ENCODE measurements at places on chromosomes 6 and 20.

- no peak for DNase-seq
These were observed 3.8 kb downstream of the IGF2R start for GRCh38 chr6:159972506-159973268.

- no peak for DNase-seq
These were observed 494.9 kb upstream of the POU3F2 start for GRCh38 chr6:98339506-98339905.

GRCh38 chr6:154579046-154579445 lies 68.6 kb upstream of the CNKSR3 start:
- DNase-seq: no peak

DNA sequence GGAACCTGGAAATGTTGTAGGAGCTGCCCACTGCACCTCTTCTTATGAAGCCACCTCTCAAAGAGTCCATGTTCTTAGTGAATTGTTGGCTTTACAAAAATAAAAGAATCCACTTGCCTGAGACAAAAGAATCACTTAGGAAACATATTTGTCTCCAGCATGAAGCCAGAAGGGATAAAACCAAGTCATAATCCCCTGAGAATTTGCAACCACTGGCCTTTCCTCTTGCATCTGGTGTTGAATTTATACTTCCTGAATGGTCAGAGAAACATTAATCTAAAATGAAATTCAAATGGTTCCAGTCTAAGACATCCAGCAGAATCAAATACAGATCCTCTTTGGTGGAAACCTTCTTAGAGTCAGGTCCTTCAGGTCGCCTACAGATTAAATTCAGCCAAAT lies 192.5 kb upstream of the ECI2 start:
- DNase-seq: no peak

- no peak for DNase-seq
These were observed 317.6 kb downstream of the BTBD9 start for GRCh38 chr6:38322138-38322537.

- no peak for DNase-seq
These were observed 20.2 kb upstream of the CD93 start for GRCh38 chr20:23106271-23106851.

GRCh38 chr20:39581034-39581433 lies 618.9 kb downstream of the DHX35 start:
- DNase-seq: no peak

DNA sequence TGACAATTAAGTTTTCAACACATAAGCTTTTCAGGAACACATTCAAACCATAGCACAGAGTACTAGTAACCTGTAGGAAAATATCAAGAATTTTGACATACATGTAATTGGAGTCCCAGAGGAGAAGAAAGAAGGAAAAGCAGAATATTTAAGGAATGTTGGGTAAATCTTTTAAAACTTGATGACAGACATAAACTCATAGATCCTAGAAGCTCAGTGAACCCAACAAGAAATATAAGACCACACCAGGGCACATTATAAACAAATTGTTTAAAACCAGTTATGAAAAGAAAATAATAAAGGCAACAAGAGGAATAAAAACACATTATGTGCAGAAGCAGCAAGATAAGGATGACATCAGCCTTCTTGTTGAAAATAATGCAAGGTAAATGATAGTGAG lies 151.5 kb upstream of the ATXN1 start:
- DNase-seq: no peak

DNA sequence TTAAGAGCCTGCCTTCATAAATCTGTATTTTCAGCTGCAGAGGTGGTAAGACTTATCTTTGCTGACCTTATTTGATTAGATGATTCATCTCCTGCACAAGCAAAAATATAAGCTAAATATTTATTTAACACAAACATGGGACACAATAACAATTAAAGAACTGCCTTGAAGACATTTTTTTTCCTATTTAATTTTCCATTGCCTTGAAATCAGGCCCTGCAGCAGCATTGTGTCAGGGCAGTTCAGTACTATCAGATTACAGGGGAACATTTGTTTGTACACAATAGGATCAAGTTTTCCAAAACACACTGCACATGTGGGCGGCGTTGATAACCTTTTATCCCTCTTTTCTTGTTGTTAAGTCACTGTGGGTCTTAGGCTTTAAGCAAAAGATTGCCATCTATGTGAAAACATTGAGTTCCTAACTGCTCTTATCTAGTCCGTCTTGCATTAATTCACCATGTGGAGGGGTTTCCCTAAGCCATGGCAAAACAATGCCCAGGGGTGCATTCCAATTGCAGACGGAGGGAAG lies 7.4 kb downstream of the ADGRF5 start:
- DNase-seq: no peak

DNA sequence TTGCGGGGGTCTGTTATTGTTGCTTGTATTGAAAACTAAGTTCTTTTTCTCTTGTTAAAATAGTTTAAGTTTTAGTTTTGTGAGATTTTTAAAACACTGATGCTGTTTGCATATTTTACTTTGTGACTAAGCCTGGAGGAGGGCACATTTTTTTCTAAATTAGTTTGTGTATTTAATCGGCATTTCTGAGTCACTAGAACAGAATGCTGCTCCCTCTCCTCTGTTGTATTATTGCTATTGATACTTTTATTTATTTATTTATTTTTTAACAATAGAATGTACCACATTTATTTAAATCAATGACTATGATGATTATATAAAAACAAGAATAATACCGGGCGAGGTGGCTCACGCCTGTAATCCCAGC lies 5.1 kb upstream of the FAM50B start:
- DNase-seq: no peak

- no peak for DNase-seq
These were observed 43.1 kb upstream of the RNF182 start for GRCh38 chr6:13881621-13882165.

DNA sequence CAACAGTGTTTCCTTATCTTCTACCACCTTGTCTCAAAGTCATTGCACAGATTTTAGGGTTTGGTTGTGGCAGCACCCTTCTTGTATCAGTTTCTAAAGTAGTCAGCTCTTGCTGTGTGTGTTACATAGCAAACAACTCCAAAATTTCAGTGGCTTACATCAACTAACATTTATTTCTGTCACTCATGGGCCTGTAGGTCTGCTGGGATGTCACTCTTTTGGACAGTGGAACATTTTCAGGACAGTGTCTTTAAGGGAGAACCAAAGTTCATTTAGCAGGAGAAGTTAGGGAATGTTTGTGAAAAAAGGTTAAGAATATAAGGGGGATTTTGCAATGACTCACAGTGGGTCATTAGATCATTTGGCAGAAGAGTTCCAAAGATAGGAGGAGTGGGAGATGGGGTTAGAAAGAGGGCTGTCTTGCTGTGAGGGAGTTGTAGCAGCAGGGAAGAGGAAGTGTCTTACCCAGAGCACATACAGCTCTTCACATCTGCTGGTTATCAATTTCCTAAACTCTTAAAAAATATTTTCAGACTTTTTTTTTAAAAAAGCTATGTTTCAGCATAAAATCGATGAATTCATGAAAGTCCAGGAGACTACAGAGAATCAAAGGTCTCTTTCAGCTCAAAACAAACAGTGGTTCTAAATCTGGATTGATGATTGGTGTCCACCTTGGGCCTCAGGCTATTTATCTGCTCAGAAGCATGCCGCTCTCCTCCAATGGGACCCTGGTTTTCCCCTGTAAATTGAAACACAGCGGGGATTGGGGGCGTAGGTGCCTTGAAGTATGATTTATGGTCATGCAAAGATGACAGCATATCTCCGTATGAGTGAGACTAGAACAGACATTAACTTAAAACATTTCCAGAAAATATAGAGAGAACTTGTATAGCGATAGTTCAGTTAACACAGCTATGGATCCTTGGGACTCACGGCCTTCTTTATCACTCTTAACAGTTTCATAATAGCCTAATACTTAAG lies 117.3 kb downstream of the B3GAT2 start:
- no peak for DNase-seq

DNA sequence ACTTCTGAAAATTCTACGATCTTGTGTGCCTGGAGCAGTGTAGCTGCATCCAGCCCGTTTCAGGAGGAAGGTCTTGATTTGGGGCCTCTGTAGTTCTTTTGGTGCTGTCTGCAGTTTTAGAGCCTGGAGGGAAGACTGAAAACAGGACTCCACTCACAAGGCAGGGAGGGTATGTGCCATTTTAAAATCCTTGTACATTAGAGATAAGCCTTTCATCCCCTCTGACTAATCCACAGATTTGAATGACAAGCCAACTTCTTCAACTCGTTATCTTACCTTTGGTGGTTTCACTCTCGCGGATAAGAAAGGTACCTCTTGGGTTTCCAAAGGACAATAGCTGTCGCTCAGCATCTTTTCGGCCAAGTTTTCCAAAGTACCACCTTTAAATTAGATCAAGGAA lies 98.0 kb upstream of the TRAF3IP2 start:
- DNase-seq: no peak

- DNase-seq: peak; percentile 79
These were observed 63.2 kb downstream of the NOL4L start for GRCh38 chr20:32521780-32522525.

- no peak for DNase-seq
These were observed 227.0 kb downstream of the PHACTR1 start for GRCh38 chr6:12943549-12943948.

DNA sequence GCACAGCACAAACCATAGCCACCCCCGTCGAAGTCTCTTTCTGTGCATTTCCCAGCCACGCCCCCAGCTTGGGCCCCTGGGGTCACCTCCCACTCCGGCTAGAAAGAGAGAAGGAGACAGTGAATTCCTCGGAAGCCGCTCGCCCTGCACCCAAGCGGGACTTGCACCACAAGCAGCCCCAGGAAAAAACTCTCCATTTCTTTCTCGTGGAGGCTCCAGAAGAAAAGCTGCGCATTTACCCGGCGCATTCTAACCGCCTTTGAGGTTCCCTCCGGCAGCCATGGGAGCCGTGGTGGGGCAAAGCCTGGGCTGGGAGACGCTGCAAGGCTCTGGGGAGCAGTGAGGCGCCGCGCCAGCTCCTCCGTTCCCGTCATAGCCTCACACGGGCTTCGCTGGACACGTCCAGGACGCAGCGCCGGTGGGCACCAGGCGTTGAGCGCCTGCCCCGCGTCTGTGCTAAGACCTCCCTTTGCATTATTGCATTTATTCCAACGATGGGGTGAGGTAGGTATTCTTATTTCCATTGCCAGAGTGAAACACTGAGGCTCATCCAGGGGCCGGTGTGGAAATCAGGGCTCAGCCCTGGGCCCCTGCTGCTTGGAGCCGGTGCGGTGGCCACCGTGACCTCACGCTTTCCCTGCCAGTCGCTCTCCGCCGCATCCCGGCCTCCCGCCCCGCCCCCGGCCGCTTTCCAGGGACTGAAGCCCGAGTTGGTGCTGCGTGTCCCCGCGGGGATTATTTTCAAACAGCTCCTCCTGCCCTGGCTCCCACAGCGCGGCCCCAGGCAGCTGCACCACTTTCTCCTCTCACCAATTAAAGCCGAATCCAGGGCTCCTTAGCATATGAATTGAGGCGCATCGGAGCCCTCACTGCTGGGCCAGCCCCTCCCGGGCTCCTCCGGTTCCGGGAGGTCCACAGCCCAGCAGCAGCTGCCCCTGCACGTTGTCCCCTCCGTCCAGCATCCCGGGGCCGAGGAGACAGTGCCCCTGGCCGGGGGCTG lies 148.3 kb upstream of the AFDN start:
- DNase-seq: no peak

GRCh38 chr6:151452750-151453427 lies 963 bp upstream of the RMND1 start:
- DNase-seq: no peak

GRCh38 chr20:49786668-49787370 lies 25.8 kb upstream of the SLC9A8 start:
- no peak for DNase-seq

DNA sequence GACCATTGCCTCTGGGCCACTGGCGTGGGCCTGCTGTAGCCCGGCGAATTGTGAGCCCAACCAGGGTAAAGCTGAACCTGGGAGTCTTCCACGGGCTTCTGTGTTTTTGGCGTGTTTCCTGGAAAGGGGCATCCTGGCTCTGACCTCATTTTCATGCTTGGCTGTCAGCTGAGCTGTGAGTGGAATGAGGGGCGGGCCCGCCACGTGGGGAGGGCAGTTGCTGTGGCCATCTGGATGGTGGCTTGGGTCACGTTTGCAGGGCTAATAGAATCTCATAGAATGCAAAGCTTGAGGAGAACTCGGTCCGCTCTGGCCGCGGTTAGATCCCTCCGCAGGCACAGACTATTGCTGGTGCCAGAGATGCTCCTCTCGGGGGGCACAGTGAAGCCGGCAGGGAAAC lies 263.0 kb downstream of the SMOC2 start:
- no peak for DNase-seq

GRCh38 chr20:23598481-23598880 lies 7.2 kb downstream of the CST9 start:
- DNase-seq: no peak

- no peak for DNase-seq
These were observed 1.2 kb upstream of the PNPLA1 start for GRCh38 chr6:36268478-36269275.

- no peak for DNase-seq
These were observed 571 bp upstream of the EEF1A2 start for GRCh38 chr20:63499338-63499969.

DNA sequence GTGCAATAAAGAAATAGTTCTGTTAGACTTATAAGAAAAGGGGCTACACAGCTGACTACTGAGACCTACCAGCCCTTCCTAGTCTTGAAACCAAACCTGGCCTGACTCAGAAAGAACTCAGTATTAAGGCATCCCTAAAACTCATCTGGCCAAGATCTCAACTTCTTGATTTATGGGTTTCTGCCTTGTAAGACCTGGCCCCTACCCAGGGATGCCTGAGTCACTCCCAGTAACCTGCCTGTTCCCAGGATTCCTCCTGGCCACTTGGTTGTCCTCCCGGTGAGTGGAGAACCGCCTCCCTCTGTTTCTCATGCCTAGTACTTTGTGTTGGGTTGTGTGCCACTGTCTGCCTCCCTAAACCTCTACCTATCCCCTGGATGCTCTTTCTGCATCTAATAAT lies 189.4 kb upstream of the PREP start:
- DNase-seq: no peak
